ENCODE measurements at places on chromosomes 2 and 18.

DNA sequence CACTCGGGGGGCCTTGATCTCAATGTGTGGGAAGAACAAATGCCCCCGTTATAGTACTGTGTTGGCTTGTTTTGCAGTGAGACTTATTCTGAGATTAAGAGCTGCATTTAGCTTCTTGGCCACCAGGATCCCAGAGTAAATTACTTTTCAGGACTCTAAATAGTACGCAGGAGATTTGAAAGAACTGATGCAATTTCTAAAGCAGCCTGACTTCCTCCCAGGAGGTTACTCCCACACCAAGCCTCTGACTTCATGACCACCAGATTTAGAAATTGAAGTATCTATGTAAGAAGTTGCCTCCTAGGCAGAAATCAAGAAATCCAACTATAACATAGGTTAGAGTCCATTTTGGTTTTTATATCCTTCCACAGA, 67.0 kb downstream of the FEZ2 start:
- peak; percentile 94 for DNase-seq

DNA sequence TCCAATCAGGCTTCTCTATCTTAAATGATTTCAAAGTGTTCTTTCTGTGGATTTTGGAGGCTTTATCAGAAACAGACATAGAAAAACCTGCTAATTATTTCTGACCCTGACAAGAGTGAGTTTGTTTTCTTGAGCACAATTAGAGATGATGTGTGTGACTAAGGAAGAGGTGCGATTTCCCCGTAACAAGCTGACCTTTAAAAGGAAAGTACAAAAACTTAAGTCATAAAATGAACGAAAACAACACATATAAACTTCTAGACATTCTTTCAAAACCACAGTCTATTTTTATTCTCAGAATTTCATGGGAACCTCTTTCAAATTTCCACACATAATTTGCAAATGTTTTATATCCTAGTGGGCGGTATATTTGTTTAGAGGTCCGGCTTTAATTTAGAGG, 604.8 kb downstream of the CPS1 start:
- no peak for DNase-seq

GRCh38 chr2:176246331-176246730, 22.9 kb upstream of the MTX2 start:
- DNase-seq = no peak

- no peak for DNase-seq
Measured at GRCh38 chr2:41267929-41268659, 779.7 kb upstream of the PKDCC start.

GRCh38 chr18:24659827-24660720, 199.6 kb downstream of the HRH4 start:
- peak; percentile 5 for DNase-seq

GRCh38 chr18:38250971-38251370, 685.4 kb upstream of the CELF4 start:
- DNase-seq = no peak

GRCh38 chr18:26091047-26091630, 726 bp upstream of the SS18 start:
- no peak for DNase-seq

DNA sequence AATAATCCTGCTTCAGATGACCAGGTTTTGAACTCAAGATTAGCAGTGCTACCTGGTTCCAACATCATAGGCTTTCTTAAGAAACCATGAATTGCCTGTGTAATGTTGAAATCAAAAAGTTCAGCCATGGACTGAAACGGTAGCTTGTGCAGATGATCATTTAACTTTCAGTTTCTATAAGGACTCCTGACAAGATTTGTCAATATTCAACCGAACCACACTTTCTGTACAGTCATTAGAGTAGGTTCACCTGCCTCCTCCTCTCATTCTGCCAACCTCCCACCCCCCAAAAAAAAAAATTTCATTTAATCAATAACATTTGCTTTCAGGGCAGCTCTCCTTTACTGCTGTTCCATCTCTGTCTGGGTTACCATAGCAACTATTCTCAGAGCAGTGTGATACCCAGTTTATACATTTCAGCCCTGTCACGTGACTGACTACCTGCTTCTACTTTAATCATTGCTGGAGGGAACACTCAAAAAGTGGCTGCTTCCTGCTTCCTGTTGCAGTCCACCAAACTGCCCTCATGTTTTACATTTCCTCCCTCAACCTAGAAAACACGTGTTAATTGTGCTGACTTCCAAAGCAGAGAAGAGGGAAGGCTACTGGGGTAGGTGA, 275.5 kb downstream of the SS18 start:
- no peak for DNase-seq

DNA sequence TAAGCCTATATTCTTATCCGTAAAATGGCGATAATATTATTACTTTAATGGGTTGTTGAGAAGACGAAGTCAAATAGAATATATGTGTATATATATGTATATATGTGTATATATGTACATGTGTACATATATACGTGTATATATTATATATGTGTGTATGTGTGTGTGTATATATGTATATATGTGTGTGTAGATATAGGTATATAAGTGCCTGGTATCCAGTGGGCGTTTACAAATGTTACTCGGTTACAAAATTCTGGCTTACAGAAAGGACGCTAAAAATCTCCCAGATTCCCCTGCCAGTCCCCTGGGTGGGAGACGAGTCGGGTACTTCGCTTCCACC, 295 bp upstream of the MTX2 start:
- no peak for DNase-seq

DNA sequence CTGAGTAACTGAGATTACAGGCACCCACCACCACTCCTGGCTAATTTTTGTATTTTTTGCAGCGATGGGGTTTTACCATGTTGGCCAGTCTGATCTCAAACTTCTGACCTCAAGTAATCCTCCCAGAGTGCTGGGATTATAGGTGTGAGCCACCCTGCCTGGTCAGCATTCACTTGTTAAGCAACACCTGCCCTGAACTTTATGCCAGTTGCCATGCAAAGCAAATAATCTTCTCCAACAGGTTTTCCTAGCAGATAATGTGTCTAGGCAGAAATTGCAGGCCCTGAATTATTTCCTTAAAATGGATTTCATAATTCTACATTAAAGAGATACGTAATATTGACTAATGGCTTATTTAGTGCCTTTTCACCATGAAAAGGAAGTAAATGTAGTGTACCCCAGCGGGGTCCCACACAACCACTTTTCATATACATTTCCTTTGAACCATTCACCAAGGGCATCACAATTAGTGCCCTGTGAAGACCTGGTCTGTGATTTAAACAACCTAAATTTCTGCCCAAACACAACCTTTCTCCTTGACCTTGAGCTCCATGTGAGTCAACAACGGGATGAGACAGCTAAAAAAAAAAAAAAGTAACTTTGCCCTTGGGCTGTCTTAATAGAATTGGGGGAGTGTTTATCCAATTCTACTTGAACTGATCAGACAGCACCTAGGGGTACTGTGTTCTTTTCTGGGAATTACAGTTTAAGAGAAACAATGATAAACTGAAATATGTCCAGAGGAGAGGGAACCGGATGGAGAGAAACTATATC, 41.6 kb downstream of the EEF1B2 start:
- no peak for DNase-seq

DNA sequence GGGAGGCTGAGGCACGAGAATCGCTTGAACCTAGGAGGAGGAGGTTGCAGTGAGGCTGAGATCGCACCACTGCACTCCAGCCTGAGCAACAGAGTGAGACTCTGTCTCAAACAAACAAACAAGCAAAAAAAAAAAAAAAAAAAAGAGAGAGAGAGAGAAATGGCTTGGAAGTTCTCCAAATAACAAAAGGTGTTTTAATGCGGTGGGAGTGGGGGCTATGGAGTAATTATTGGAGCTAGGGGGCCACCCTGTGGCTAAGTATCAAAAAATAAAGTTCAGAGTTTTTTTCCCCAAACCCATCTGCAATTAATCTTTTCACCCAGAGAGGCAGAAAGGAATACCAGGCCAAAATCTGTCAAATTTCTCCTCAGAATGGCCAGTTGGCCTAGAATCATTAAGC, 23.0 kb upstream of the CEP68 start:
- DNase-seq = peak; percentile 29

- no peak for DNase-seq
Measured at GRCh38 chr2:10355471-10356438, 53.1 kb downstream of the HPCAL1 start.

DNA sequence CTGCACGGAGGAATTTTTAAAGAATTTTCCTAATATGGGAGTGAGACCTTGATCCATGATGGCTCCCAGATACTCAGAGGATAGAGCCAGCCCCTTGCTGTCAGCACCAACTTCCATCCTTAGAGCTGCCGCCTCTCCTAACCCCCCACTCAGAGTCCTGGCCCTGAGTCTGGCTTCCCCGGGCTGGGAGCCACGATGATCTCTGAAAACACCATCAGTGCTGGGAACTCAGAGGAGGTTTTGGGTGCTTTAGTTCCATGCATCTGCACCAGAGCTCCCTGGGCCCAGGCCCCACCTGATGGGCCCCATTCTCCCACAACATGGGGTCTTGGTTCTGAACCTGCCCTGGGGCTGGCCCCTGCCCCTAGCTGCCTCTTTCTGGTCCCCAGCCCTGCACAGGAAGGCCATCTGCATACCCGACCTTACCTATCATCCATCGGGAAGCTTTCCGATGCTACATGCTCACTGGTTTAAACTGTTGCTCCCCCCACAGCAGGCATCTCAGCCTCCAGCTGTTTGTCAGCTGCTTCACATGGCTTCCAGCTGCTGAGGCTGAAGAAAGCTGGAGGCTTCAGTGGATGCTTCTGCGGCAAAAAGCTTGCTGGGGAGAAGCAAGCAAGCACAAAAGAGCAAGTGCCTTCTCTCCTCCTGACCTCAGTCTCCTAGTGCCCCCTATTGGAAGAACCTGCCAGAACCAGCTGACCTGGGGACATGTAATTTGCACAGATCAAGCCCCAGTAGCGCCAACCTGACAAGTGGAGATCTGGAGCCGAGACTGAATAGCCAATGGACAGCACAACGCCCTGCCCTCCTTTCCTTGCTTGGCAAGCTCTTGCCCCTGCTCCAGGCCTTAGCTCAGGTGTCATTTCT, 24.2 kb upstream of the RHOB start:
- DNase-seq = peak; percentile 57

- no peak for DNase-seq
Measured at GRCh38 chr2:228771774-228772173, 499.3 kb downstream of the PID1 start.

GRCh38 chr18:75000920-75001319, 208.0 kb downstream of the PTGR3 start:
- DNase-seq = no peak

DNA sequence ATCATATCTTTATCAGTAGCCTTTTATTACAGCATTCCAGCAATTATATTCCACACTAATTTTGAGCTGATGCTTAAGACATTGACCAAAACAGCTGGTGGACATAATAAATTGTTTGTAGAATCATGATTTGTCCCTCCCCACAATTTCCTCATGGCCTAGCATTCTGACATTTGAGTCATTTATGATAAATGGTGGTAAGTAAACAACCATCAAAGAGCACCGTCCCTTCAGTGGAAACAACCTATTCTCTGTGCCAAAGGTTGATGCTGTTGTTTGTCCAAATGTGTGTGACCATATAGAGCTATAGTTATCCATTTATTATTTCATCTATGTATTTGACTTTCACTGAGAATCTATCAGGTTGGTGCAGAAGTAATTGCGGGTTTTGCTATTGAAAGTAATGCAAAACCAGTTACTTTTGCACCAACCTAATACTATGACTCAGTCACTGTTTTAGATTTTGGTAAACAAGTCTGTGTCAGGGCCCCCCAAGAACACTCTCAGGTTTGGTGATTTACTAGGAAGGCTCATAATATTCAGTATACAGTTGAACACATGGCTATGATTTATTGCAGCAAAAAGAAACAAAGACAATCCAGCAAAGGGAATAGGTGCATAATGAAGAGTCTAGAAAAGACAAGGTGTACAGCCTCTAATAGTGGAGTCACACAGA, 608.7 kb upstream of the REG3G start:
- DNase-seq = no peak

- no peak for DNase-seq
Measured at GRCh38 chr2:84613082-84613481, 96.8 kb downstream of the DNAH6 start.

DNA sequence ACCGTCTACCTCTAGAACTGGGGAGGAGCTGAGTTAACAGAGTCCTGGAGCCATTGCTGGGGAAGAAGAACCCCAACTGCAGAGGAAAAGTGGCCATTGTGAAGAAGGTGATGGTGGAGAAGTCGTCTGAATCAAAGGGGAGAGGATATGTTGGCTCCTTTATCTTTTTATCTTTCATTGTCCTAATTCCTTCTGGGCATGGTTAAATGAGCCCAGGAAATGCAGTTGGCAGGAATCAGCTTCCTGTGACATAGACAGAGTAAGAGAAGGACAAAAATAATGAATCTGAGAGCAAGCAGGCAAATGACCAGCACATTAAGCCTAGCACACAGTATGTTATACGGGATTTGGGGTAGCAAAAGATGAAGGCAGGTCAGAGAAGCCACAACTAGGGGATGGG, 16.0 kb upstream of the ACTR3 start:
- DNase-seq = no peak

GRCh38 chr2:16214861-16215260, 274.5 kb downstream of the MYCN start:
- DNase-seq = no peak

DNA sequence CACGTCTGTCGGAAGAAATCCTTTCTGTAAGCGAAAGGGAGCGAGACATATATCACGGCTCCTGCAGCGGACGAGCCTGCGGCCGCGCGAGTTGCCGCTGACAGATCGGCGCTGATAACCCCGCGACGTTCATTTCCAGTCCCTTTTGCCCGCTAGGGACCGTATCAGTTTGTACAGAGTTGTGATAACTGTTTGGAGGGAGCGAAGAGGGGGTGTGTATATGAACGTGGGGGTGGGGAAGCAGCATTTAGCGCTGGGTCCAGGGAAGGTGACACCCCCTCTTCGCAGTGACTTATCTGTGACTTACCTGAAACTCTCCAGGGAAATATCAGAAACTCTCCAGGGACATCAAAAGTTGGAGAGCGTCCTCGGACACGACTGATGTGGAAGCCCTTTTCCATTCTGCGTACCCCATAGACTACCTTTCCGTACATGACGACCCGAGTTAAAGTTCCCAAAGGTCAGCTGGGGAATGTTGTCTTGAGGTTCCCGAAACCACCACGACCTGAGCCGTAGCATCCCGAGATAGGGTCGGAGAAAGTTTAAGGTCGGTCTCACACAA, 948 bp upstream of the GATA6 start:
- DNase-seq = peak; percentile 22

DNA sequence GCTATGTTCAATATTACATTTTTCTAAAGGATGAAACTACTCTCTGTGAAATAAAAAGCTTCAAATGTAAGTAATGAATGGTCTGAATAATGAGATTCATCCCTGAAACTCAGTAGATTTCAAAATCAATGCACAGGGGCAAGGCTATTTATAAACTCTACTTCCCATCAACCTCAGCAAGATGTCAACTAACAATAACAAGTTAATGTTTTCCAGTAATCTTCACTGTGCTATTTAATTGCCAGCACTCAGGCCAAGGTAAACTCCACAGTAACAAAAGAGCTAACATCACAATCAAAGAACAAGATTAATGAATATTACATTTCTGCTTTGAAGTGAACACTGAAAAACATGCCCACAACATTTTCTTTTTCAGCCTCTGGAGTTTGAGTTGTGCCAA, 144.3 kb upstream of the ZFP36L2 start:
- DNase-seq = peak; percentile 54

DNA sequence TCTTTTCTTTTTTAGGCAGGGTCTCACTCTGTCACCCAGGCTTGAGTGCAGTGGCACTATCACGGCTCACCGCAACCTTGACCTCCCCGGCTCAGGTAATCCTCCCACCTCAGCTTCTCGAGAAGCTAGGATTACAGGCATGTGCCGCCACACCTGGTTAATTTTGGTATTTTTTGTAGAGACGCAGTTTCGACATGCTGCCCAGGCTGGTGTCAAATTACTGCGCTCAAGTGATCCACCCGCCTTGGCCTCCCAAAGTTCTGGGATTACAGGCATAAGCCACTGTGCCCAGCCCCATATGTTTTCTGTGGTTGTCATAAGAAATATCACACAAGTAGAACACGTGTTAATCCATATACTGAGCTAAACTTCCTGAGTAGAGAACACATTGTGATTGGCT, 14.6 kb downstream of the ENOSF1 start:
- no peak for DNase-seq

Measured in cardiac fibroblast (primary cell).